Kidney (tissue), 22 donors: ENCODE measurements at places on chromosomes 2 and 18. TPM values are rescaled to one million over a fixed set of nuclear protein-coding genes. Genes with fewer than 3 reads are reported as not detected.

PRSS56 gene
- not detected for total RNA-seq

ALPG gene
- total RNA-seq = not detected

SIX3 gene
- total RNA-seq = 0.16 TPM

CHRND gene
- total RNA-seq = not detected

ERICH2 gene
- 0.91 TPM for total RNA-seq

IL18RAP gene
- 2.0 TPM for total RNA-seq

MC5R gene
- total RNA-seq = not detected

AQP12B gene
- not detected for total RNA-seq

DYNAP gene
- total RNA-seq = not detected

ANKRD36 gene
- 31.0 TPM for total RNA-seq
